ENCODE measurements at places on chromosomes 12 and 14.

GRCh38 chr14:105214324-105214915 is 33.3 kb upstream of the NUDT14 start:
- no peak for DNase-seq

DNA sequence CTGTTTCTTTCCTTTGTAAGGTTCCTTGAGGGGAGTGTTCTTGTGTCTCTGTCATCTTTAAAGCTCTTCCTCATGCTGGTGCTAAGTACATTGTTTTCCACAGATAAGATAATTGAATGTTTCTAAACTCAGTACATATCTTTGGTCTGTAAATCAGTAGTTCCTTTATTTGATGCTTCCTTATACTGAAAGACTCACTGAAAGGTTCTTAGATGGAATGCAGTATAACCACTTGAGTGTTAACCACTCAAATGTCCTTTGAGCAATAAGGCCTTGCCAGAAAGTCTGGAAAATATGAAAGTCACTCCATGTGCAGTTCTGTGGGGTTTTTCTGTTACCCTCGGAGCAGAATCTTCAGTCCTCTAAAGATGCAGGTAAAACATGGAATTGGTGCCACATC is 23.0 kb upstream of the RNU6-8 start:
- no peak for DNase-seq

GRCh38 chr12:122145505-122146330 is 28.3 kb downstream of the IL31 start:
- DNase-seq, result no peak

DNA sequence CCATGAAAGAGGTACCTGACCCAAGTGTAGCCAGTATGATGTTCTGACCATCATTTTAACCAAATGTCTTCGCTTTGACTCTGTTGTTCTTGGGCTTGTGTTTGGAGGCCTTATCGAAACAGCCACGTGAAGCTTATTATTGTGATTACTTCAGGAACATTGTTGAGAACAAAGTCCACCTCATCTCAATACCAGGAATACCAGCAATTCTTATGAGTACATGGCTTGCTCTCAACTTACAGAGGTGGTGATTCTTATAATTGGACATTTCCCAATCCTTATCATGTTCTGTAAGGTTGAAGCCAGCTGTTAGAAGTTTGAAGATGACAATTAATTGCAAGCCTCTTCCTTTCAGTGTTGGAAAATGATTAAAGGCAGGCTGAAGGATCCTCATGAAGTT is 21.8 kb upstream of the RPS6KA5 start:
- DNase-seq, result no peak

DNA sequence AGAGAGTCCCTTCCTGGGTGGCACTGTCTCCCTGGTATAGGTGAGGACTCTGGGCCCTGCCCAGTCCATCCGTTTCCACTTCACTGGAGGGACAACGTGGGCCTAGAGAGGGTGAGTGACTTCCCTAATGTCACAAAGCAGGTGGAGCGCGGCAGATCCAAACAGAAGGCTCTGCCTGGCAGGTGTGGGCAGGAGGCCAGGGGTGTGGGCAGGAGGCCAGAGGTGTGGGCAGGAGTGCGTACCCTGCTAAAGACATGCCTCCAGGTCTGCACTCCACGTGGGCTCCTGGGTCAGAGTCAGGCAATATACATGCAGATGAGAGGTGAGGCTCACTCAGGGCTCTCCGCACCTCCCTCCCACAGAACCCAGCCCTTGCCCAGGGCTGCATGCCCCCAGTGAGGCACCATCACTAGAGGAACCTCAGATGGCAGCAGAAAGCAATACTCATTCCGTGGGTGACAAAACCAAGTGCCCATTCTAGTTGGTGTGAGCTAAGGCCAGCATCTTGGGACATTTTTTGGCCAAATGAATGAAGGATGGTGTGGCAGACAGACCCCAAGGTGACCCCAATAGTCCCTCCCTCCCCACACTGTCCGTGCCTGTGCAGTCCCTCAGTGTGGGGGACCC is 271.6 kb upstream of the RTL1 start:
- DNase-seq, result no peak

- DNase-seq, result no peak
Observed at GRCh38 chr12:103470664-103471063, 25.1 kb downstream of the C12orf42 start.

- DNase-seq, result no peak
Observed at GRCh38 chr12:2083561-2083960, 30.8 kb downstream of the CACNA1C start.

DNA sequence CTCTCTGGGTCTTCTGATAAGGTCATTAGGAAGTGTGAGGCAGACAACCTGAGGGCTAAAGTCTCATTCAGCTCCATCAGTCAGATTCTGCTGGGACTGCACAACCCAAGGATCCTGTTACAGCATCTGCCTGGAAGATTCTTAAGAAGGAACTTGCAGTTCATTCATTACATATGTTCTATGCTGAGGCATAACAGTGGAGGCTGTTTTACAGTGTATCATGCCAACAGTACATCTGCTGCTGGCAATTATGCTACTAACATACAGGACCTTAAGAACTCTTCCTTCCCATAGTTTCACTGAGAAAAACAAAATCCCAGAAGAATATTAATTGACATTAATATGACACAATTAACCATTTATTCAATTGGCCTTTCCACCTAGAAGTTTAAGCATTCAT is 968.6 kb downstream of the DIO2 start:
- DNase-seq, result no peak
